Dermis microvascular lymphatic vessel endothelial cell (primary cell): ENCODE measurements at places on chromosomes 11 and 22. TPM values are rescaled to one million over a fixed set of nuclear protein-coding genes. Genes with fewer than 3 reads are reported as not detected.

MS4A15 gene
- total RNA-seq: under 0.01 TPM in 1 of 2 replicates, not detected in the other

TBCEL gene
- total RNA-seq: 19.3 and 27.2 TPM in 2 replicates

TMPRSS4 gene
- total RNA-seq: not detected in 2 replicates

DNA sequence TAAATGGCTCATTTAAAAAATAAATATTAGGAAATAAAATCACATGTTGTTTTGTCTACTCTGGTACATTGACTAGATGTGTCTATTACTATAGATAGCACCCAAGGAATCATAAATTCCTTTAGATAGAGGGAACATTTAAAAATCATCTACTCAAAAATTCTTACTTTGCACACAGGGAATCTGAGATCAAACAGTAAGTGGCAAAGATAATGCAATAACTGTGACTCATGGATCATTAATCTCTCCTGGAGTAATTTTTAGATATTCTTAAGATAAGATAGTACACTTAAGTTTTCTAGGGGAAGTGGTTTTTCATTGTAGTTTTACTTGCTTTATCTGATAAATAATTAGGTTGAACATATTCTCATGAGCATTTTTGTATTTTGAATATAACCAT, 468.9 kb downstream of the LUZP2 start:
- no peak for DNase-seq

- DNase-seq: no peak
These were observed 181.0 kb downstream of the TENM4 start for GRCh38 chr11:79259800-79260199.

GRCh38 chr11:65898656-65899355, 1.4 kb downstream of the FOSL1 start:
- no peak for DNase-seq

DNA sequence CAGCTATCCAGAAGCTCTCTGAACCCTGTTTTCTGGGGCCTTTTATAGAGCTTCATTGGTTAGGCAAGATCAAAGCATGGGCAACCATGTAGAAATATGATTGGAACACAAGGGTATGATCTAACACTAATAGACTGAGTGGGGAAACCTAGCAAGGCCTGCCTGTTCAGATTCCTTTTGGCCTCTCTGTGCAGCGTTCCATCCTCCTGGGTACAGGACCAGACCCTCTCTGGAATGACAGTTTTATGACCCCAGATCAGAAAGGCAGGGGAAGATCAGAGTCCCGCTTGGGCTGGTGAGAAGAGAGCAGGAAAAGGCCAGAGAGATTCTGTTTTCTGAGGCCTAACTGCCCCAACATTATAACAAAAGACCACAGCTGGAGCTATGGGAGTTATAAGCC, 36.7 kb upstream of the VWA5A start:
- DNase-seq: no peak

- no peak for DNase-seq
These were observed 49.8 kb downstream of the PACSIN2 start for GRCh38 chr22:42964994-42965699.

- no peak for DNase-seq
These were observed 710.3 kb downstream of the KCNA4 start for GRCh38 chr11:29306527-29306926.

DNA sequence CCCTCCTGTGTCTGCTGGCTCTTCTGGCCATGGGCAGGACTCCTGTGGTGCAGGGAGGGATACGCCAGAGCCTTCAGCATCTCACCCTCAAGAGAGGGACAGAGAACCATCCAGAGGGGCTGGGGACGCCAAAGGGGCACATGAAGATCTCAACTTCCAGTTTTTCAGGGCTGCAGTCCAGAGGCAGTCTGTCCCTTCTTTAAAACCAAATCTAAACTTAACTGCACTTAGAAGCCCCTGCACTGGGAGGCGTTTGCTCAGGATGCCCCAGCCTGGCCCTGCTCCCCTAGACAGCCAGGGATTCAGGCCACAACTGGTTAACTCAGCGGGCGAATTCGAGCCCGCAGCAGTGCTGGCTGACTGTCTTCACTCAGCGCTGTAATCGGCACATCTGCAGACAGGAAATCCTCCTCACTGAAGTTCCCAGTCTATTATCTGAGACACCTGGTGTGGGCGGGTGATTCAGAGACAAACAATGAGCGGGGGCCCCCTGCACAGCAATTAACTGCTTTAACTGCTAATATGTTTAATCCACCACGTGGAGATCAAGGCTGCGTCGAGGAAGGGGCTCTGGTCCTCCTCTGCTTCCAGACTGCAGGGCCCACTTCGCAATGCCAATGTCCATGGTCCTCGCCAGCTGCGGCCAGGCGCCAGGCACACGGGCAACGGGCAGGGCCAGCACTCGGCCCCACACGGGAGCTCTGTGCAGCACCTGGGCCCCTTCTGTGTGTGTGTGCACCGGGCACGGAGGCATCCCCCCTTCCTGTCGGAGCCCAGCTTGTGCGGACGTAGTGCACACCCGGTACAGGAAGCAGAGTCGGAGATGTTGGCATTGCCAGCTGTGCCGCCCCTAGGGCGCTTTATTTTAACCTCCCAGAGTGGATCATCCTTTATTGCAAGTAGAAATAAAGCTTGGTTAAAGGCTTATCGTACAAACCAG, 36.9 kb upstream of the GNB1L start:
- peak; percentile 96 for DNase-seq

GRCh38 chr11:2445746-2446551, 1.1 kb downstream of the KCNQ1 start:
- no peak for DNase-seq
